ENCODE measurements at places on chromosomes 12 and 14.

GRCh38 chr12:117685110-117685926 is 283.5 kb downstream of the KSR2 start:
- no peak for DNase-seq

DNA sequence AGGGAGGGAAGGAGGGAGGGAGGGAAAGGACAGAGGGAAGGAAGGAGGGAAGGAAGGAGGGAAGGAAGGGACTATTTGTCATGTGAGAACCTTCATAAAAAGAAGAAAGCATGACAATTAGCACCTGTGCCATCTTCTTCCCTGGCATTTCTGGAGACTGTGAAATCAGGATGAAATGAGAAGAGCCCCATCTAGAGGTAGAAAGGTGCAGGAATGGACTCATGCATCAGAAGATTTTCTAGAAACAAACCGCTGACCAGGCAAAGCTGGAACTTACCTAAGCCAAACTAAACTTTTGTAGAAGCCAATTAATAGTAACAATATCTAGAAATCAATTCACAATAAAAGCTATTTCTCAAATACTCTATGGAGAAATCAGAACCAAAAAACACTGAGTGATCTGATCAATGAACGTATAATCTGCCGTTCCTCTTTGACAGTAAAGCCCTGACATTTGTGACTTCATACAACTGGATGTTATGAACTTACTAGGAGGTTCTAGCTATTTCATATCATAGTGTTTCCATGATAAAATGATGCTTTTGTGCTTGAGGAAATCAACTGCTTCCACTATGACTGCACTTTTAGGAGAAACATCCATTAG is 24.4 kb upstream of the CRACR2A start:
- no peak for DNase-seq

GRCh38 chr14:35632676-35633075 is 98.7 kb downstream of the INSM2 start:
- DNase-seq, result no peak

GRCh38 chr12:114598111-114598510 is 85.9 kb downstream of the TBX3 start:
- no peak for DNase-seq

DNA sequence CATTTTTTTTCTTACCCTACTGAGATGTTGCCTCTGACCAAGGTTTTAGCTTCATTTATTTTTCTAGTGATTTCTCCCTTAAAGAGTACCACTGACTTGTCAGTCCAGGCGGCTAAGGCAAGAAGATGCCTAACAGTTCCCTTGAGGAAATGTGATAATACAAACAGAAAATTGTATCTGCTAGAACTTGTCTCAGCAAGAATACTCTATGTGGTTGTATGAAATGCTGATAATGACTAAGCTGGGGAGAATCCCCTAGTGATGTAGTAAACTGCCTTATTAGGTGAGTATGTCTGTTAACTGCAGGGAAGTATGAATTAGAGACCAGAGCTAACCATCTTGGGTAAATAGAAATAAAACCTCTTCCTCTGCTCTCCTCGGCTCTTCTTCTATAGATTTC is 6.7 kb downstream of the C12orf54 start:
- no peak for DNase-seq

DNA sequence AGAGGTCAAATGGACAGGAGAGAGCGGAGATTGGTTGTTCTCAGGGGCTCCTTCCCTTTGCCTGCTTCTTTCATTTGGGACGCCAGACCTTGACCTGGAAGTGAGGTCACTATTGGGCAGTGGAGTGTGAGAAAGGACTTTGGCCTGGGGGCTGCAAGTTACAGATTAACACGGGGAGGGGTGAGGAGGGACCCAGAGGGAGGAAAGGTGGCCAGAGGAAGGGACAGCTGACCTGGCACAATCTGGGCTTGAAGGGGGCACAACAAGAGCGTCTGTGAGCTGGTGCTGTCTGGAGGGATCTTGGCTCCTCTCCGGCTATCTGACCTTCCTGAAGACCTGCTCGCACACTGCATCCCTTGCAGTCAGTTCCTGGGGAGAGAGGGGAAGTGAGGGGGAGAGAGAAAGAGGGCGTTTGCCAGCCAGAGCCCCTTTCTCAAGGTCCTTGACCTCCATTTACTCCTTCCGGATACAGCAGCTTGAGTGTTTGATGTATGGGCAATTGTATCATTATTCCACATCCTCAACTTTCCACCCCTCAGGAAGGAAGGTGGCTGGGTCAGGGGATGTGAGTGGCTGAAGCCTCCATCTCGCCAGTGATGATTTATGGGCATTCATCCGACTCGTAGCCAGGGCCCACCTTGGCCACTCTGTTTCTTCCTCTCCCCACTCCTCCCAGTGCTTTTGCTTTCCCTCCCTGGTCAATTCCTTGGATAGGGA is 4.7 kb downstream of the RBP5 start:
- no peak for DNase-seq

GRCh38 chr12:79644274-79645234 is 46.2 kb downstream of the PAWR start:
- no peak for DNase-seq

GRCh38 chr14:74945852-74946658 is 9.3 kb downstream of the PGF start:
- DNase-seq, result peak; percentile 84

DNA sequence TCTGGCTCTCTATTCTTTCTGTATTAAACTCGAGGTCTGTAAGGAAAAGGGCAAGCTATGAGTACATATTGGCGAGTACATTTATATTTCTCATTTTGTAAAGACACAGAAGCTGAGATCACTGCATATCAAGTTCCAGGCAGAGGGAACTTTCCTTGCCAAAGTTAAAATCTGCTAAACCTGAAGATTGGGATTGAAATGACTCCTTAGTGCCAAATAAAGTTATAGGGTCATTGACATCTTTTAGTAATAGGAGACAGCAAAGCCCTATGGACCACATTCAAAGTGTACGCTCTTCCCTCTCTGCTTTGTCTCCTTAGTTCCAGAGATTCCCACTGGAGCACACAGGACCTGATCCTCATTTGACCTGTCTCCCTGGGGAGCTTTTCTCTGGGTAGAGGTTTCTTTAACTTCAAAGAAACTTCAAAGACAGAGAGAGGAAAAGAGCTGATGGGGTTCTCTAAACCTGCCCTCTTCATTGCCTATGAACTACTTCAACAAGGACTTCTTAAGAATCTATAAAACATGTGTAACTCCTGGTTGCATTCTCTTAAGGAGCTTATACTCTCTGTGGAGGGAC is 42.6 kb upstream of the PTPRR start:
- DNase-seq, result no peak

DNA sequence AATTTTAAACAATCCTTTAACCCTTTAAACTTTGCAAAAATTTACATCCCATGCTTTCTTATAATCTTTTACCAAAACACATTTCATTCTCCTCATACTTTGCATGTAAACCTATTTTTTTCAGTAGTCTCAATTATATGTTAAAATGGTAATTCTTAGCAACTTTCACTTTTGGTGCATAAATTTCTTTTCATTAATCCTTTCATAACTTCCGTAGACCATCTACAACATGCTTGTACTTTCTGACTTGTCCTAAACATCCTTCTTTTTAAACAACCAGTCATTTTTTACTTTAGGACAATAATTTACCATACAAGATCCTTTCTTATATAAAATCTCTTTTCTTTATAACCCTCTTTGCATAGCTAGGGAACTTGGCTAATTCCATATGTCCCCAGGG is 19.5 kb downstream of the CCDC91 start:
- no peak for DNase-seq

DNA sequence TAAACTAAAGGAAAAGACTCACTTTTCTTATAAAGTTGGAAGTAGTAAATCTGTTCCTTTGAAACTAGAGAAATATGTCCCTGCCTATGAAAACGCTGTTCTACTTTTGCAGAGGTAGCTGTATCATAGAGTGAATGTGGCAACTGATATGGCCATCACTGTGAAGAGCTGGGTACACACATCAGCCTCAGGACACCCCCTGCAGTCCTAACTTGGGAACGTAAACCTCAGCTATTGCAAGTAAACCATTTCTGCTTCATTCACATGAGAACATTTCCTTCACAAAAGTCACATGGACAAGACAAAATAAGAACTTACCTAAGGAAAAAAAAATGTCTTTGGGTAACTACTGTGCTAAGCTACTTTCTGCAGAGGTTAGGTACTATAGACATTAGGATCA is 233.3 kb upstream of the PPFIA2 start:
- peak; percentile 26 for DNase-seq

DNA sequence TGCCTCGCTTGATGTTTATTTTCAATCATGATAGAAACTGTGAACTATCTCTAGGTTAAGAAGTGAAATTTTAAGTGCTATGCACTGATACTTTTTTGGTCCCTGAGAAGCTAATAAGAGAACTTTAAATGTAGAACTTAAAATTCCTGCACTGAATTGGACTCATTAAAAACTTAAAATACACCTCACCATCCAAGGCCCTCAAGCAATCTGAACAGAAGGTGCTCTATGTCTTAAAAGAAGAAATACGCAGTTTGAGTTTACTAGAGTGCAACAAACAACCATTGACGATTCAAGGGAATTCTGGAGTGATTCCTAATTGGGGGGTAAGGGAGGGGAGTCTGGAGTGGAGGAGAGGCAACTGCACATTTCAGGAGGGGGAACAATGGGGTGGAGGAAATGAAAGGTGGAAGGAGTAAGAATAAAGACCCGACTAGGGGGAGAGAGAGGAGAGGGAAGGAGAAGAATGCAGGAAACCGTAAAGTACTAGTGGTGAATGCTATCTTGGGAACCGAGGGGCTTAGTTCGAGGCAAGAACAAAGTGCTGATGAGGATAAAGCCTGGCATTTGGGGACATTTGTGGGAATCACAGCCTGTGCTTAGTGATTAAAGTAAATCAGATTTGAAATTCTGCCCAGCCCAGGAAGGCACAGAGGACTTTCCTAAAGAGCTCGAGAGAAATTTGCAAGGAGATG is 389.7 kb downstream of the AACS start:
- DNase-seq, result no peak

DNA sequence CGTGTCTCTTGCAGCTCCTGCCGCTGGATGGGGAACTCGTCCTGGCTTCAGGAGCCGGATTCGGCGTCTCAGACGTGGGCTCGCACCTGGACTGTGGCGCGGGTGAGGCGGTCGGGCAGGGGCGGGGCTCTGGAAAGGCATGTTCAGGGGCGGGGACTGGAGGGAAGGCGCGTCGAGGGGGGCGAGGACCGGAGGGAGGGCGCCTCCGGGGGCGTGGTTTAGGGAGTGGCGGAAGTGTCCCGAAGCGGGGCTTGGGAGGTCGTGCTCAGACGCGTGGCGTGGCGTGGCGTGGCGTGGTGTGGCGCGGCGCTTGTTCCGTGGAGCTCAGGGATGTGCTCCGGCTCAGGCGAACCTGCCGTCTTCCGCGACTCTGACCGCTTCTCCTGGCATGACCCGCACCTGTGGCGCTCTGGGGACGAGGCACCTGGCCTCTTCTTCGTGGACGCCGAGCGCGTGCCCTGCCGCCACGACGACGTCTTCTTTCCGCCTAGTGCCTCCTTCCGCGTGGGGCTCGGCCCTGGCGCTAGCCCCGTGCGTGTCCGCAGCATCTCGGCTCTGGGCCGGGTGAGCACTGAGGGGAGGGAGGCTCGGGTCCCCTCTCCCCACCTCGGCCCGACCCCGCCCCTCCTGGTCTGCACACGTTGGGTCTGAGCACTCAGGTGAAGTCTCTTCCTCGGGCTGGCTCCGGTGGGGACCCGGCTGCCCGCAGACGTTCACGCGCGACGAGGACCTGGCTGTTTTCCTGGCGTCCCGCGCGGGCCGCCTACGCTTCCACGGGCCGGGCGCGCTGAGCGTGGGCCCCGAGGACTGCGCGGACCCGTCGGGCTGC is 6.2 kb downstream of the AMN start:
- peak; percentile 71 for DNase-seq

- no peak for DNase-seq
Measured at GRCh38 chr14:66377574-66377973, 108.6 kb upstream of the CCDC196 start.

GRCh38 chr14:70601162-70601561 is 707 bp upstream of the MED6 start:
- DNase-seq, result no peak

DNA sequence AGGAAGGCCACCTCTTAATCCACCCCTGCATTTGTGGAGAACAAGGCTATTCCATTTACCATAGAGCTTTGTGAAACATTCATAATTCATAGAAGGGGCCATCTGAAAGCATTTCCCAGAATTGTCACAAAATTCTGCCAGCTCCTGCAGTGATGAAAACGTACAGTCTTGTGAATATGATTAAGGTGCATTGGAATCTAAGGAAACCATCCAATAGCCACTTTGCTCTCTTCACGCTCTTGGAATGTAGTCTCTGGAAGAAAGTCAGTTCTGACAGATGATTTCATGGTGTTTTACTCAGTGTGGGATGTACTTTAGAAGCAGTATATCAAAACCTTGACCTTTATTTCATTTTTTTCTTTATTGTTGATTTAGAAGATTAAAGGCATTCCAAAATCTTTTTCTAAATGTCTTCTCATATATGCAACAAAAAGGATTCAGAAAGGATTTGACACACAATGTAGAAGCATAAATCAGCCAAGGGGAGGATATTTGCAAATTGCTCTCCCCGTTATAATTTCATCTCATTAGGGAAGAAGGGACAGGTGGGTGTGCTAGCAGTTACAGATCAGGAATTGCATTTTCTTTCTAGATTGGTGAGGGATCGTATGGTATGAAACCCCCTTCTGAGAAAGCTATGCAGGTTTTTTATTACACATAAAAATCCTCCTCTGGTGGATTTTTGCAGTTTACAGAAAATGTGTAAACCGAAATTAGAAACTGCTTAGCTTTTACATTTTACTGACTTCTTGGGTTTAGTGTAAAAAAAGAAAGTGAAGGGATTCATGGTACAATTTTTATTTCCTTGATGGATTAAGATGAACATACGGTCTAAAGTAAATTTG is 390.2 kb downstream of the LRIG3 start:
- no peak for DNase-seq

DNA sequence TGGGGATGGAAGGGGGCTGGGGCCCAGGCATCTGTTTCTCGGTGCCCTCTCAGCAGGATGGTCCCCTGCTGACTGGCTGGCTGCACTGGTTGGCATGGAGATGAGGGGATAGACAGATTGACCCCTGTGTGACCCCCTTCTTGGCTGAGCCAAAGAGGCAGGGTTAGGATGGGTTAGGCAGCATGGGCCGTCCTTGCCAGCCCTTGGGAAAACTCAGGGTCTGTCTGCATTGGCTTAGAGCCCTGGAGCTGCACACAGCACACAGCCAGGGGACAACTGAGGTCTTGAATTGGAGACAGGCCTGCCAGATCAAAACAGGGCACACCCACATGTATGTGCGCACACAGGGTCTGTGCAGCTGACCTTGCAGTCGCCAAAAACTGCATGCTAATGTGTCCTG is 11.2 kb upstream of the LRP1-AS start:
- no peak for DNase-seq

GRCh38 chr12:18753481-18754123 is 15.7 kb downstream of the CAPZA3 start:
- no peak for DNase-seq

- DNase-seq, result no peak
Measured at GRCh38 chr14:68384881-68385280, 408.0 kb downstream of the ZFP36L1 start.

DNA sequence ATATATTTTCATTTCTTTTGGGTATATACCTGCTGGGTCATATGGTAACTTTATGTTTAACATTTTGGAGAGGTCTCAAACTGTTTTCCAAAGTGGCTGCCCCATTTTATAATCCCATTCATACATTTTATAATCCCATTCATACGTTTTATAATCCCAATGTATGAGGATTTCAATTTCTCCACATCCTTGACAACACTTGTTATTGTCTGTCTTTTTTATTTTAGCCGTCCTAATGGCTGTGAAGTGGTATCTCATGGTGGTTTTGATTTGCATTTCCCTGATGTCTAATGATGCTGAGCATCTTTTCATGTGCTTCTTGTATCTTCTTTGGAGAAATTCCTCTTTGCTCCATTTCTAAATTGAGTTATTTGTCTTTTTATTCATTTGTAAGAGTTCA is 6.7 kb upstream of the CFL2 start:
- DNase-seq, result no peak

Measured in activated CD4-positive, alpha-beta memory T cell treated with anti-CD3 and anti-CD28 coated beads for 36 hours (primary cell).